NB4 (cell line): ENCODE measurements at places on chromosomes 2 and 18.

DNA sequence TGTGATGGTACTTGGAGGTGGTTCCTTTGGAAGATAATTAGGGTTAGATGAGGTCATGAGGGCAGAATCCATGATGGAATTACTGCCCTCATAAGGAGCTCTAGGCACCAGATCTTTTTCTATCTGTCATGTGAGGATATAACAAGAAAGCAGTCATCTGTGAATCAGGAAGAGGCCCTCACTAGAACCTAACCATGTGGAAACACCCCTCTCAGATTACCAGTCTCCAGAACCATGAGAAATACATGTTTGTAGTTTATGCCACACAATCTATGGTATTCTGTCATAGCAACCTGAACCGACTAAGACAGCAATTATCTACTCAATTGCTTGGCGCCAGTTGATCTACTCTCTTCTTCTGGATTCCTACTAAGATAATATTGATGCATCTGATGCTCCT, 2.4 kb upstream of the SERPINB10 start:
- DNase-seq: no peak

DNA sequence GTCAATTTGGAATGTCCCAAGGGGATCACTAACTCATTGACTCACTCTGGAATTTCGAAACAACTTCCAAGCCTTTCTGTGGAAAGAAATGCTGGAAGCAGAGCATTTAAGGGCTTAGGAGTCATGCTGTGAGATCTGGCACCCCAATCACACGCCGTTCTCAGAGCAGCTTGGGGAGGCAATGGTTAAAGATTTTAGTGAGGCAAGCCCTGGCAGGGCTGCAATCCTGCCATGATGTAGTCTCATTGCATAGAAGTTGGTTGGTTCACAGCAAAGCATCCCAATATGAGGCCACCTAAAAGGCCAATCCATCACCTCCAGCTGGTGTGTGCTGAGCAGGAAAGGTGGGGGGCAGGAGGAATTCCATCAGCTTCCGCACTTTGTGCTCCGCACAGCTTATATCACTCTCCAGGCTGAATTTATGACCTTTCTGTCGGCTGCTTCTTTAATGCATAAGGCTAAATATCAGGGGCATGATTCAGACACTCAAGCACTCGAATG, 1043.9 kb upstream of the POU3F3 start:
- no peak for DNase-seq

DNA sequence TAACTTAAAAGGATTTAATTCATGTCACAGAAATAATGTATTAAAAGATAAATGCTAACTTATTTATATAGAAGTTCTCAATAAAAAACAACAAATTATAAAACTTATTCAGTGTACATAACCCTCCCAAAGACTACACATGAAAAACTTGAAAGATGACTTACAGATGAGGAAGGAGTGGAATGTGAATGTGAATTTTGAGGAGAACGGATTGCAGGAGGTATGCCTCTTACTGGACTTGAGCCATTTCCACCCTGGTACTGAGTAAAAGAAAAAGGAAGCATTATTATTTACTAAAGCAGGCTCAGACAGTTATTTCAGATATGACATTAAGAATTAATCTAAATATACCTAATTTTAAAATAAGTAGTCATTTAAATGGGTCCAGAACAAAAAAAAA, 104.4 kb downstream of the TLK1 start:
- no peak for DNase-seq

DNA sequence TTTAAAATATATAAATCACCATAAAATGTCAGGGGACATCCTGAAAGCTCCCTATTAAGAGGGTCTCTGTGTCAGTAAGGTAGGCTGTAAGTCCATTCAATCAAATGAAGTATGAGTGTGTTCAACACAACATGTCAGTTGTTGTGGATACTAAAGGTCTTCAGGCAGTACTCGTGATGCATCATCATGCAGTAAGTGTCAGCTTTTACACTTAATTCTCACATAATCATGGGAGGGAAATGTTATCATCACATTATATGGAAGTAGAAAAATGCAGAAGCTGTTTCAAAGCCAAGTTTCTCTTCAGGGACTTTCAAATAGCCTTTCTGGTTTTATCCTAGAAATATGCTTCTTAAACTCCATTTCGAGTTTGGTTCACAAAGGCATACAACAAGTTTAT, 477.1 kb upstream of the ID2 start:
- DNase-seq: no peak
